Panc1 (cell line): ENCODE measurements at places on chromosomes 4 and X.

DNA sequence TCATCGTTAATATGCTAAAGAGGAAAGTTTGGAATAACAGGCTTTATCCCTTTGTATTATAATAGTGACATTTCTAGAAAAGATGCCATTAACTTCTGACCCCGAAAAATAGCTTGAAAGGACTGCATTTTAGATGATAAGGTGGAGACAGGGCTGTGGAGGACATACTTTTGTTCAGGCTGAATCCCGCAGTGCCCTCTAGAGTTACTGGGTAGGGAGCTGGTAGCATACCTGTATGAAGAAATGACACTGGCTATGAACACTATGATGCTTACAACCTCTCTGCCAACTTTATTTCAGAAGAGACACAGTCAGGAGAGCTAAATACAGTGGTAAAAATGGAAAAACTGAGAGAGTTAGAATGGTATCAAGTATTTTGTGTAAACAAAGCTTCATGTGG, 8.1 kb downstream of the IL1RAPL1 start:
- no peak for DNase-seq

DNA sequence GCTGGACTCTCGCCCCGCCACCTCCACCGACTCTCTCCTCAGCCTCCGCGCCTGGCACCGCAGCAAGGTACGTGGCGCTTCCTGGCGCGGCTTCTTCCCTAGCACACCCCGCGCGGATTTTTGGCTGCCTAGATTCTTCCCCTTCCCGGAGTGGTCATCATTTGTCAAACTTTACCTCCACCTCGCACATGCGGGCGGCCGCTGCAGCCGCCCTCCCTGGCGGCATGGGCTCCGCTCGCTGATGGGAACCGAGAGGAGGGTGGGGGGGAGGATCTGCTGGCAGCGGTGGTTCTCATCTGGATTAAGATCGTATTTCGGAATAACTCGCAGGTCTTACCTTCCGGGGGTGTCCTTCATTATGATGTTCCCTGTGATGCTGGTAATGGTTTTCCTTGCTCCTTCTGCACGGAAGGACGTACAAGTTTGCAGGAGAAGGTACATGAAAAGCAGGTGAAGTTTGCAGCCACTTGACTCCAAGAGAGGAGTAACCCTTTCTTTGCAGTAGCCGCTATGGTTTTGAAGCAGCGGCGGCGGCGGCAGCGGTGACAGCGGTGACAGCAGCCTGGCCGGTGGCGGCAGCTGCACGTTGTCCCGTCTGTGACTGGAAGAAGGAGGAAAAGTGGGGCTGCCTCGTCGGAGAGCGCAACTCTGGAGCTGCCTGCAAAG, 2183.9 kb upstream of the TENM3 start:
- no peak for DNase-seq

DNA sequence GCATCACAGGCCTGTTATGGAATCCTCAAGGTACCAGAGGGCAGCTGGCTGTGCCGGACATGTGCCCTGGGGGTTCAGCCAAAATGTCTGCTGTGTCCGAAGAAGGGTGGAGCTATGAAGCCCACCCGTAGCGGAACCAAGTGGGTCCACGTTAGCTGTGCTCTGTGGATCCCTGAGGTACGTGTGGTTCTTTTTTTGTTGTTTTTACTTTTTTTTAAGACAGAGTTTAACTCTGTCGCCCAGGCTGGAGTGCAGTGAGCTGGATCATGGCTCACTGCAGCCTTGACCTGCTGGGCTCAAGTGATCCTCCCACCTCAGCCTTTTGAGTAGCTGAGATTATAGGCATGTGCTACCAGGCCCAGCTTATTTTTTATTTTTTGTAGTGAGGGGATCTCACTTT, 46.1 kb downstream of the JADE1 start:
- no peak for DNase-seq

- no peak for DNase-seq
Measured at GRCh38 chr4:123619895-123620294, 223.3 kb downstream of the SPRY1 start.

DNA sequence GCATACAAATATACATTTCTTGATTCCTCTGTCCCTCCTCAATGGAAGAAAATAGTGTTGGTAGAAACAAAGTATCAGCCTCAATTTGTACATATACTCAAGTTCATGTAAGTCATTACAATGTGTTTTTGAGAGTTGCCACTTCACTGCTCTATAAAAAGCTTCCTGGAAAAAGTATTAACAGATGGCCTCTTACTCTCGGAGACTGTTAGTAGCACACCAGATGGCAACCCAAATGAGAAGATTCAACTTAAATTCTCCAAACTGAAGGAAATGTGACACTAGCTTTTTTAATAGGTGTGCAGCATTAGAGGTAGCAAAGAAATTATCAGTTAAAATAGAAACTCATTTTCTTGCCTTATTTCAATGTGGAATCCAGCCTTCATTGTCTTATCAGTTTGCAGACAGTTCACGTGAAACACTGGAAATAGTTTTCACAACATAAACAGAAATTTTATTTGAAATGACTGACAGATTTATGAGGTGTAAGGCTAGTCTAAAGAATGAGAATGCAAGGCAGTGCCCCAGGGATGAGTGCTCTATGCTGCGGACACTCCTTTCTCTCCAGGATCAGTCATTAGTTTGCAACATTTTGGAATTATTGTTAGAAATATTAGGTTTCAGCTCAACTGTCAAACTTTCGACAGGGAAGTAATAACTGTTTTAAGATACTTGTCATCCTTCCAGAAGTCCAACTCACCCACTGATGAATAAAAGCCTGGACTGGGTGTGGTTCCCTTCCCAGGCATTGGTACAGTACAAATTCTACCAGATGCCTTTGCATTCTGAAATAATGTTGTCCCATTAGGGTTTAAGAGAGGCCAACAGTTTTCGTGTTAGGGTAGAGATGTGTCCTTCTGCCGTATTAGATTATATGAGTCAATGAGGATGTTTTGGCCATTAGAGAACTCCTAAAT, 50.9 kb downstream of the IDS start:
- no peak for DNase-seq

- no peak for DNase-seq
Measured at GRCh38 chr4:153427363-153428071, 38.6 kb upstream of the TMEM131L start.

DNA sequence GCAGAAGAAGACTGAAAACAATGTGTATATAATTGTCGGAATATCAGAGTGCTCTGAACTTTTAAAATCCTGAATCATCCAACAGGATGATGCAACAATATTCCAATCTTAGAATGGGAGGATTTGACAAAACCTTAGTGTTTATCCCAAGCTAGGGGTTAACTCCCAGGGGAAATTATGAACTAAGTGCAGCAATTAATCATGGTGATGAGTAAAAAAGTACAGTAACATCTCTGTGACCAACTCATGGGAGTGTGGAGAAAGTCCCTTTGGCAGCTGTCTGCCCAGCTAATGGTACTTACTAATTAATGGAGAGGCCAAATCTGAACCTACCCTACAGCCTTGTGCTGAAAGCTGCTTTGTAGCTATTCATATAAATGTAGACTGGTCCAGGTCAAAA, 257.6 kb upstream of the DDX53 start:
- DNase-seq = no peak

DNA sequence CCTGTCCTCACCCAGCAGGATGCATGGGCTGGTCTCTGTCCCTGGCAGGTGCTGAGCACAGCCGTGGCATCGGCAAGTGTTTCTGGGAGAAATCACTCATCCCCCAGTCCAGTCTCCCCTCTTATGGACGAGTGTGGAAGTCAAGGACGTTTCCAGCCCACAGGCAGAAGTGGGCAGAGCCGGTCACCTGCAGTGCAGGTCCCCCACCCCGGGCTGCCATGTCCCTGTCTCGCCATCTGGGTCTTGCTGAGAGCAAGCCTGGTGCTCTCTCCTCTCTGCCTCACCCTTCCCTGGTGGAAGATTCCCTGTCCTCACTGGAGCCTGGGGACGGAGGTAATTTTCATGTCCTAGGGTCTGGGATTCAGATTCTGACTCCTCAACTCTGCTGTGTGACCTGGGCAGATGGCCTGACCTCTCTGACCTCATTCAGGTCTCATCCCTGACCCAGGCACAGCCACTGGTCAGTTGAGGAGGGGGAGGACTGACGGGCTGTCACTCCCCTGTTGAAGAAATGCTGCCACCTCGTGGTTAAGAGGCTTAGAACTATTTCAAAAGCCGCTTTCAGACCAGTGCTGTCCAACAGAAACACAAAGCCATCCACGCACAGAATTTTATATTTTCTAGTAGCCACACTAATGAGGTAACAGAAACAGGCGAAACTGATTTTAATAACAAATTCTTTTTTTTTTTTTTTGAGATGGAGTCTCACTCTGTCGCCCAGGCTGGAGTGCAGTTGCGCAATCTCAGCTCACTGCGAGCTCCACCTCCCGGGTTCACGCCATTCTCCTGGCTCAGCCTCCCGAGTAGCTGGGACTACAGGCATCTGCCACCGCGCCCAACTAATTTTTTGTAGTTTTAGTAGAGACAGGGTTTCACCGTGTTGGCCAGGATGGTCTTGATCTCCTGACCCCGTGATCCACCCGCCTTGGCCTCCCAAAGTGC, 1.8 kb downstream of the CPZ start:
- peak; percentile 33 for DNase-seq

DNA sequence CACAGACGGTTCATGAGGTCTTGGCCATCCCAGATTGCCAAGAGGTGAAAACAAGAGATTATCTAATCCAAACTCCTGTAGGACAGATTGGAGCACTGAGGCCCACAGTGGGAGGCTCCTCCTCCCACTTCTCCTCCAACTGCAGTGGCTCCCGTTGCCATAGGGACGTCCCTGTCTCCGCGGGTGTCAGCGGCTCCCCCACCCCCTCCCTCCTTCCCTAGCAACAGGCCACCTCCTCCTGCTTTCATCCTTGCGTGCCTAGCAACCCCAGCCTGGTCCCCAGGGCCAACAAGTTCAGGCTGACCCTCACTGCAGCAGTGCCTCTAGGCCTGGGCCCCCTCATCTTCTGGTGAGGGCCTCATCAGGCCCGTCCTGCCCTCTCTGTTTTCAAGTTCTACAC, 6.8 kb upstream of the IQSEC2 start:
- DNase-seq = no peak

DNA sequence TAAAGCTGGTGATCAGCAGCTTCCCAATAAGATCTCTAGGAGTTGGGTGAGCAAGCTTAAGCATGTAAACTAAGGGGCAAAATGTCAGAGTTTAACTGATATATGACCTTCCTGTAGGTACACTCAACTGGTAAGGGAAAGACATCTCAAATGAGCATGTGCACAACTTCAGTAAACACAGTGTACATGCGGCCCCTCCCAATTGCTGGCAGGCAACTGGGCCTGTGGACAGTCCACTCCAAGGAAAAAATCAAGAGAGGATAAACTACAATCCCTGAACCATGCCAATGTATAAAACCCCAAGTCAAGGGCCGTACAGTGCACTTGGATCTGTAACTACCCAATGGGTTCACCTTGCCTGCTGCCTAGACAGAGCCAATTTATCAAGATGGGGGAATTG, 4.9 kb upstream of the NAA11 start:
- no peak for DNase-seq

GRCh38 chr4:37964734-37965457, 4.7 kb downstream of the PTTG2 start:
- no peak for DNase-seq

GRCh38 chrX:72573158-72573511, 492 bp upstream of the HDAC8 start:
- DNase-seq = no peak

- no peak for DNase-seq
Measured at GRCh38 chr4:128388352-128388630, 100.7 kb upstream of the PGRMC2 start.

DNA sequence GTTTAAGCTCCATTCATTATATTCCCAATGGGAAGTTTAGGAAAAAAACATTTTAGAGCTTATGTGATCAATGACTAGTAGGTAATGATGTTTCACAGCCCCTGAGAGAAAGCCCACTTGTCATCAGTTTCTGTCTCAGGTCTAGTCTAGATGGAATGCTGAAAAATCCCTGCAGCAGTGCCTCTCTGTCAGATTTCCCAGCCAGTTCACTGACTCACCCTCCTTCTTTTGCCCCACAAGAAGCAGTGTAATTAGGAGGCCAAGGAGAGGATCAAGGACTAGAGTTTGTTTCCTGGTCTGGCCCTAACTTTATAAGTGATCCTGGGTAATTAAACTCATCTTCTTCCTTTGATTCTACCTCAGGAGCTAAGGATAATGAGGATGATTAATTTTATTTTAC, 118.7 kb upstream of the ANXA3 start:
- no peak for DNase-seq

DNA sequence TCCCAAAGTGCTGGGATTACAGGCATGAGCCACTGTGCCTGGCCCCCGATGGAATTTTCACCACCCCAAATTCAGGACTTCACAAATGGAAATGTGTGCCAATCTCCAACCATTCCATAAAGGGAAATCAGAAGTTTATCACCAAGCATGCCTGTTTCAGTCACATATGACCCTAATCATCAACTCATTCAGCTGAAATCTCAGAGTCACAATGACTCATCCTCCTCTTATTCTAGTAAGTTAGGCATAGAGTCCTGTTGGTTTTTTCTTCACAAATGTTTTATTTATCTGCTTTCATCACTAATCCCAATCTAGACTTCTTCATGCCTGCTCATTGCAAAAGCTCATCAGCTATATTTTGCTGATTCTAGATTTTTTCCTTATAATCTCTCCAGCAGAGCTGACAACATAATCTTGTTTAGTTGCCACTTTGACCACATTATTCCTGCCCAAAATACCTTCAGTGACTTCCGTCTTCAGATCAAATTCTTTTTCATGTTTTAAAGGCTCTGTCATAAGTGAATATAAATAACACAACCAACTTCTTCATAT, 83.3 kb downstream of the SLC7A11 start:
- no peak for DNase-seq

DNA sequence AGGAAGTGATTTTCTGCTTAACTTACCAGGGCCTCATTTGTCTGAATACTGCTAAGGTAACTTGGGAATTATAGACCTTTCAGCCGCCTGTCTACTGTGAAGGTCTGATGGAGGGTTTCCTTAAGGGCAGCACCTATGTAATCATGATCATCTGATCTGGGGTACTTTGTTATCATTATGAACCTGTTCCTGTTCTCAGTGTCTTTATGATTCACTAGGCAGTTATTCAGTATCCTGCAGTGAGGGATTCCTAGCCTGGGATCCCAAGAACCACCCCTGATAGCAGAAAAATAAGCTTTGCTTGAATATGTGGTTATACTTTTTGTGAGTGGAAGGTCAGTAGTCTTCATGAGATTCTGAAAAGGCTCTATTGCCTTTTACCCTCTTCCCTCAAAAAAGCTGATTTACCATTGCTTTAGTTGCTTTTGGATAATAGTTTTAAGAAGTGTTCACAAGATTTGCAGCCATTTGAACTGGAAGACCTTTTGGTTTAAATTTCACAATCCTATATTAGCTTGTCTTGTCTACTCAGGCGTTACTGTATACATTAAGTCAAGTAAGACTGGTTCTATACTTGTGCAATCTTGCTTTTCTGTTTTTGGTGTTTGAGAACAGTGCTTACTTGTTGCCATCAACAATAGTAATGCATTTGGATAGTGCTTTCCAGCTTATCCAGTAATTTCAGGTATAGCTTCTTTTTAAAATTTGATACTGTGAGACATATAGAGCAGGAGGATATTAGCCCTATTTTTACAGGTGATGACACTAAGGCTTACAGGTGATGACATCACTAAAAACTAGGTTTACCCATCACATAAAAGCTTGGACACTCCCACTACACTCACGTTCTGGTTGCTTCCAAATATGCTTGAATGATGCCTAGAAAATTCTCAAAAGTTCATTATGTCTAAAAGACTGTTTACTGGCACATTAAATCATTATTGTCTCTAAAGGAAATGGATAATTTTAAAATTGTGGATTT, 60.0 kb downstream of the FHIP1A start:
- no peak for DNase-seq

GRCh38 chrX:1614927-1615326, at the start of gene ASMT:
Gene ASMT, plus strand, starts transcription at chrX:1615059. Its CDS starts 141 bp downstream, at chrX:1615200.
- DNase-seq = no peak
